ENCODE measurements at places on chromosomes 4 and X.

DNA sequence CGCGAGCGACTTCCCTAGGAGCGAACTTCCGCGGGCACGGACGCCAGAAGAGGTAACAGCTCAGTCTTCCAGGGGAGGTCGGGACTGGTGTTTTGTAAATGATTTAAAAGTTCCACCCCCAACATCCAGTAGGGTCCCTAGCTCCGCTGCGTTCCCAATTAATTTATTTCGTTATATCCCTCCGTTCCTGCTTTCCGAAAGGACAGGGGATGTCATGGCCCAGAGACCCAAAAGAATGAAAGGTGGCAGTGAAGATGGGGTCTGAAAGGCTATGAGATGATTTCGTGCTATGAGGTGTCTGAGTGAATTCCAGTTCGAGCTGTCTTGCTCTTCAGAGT, 373 bp upstream of the SMIM43 start:
- DNase-seq = no peak

DNA sequence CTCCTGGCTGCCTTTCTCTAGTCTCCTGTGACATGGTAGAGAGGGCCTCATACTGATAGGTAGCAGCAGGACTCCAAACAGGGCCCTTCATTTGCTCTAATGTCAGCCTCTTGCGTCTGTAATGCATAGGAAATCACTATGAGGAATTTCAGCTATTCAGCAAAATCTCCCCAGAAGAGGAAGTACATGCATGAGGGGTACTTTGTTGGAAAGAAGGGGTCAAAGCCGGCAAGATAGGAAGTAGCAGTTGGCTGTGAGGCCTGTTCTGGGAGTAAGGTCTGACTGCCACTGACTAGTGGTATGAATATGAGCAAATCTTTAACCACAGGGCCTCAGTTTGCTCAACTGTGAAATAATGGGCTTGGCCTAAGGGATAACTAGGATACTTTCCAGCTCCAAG, 283.2 kb downstream of the ARHGAP10 start:
- DNase-seq = no peak

DNA sequence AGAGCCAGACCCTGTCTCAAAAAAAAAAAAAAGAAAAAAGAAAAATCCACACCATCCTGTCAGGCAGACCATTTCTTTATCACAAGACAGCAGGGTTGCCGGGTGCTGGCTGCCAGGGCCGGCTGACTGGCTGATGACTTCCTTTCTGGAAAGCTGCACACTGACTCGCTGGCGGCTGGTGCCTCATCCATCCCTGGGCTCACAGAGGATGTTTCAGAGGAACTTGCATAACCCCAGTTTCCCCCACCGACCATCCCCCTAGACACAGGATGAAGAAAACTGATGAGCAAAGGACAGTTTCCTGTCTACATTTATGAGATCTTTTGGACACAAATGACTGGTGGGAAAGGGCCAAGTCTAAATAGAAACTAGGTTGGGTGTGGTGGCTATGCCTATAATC, 14.1 kb downstream of the HPSE start:
- peak; percentile 36 for DNase-seq

DNA sequence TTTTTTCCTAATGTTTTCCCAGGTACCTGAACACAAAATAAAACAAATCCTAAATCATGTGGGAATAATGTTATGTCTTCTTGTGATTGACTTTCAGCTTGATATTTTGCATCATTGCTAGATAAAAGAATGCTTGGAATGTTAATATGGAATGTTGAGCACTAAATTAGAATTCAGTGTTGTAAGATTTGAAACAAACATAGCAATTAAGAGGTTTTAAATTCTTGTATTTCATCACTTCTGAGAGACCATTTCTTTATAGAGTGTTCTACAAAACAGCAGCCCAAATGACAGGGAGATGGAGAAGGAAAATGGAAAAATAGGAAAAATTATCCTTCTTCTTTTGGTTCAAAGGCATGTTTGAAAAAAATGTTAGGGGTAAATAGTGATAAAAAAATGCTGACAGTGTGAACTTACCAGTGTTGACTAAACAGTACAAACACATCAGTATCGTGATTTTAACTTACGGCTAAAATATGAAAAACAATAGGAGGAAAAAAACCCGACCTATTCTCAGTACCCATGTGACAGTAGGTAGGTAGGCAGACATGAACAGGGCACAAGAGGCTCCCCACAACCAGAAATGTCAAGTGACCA, 102.6 kb upstream of the PDE5A start:
- DNase-seq = no peak

DNA sequence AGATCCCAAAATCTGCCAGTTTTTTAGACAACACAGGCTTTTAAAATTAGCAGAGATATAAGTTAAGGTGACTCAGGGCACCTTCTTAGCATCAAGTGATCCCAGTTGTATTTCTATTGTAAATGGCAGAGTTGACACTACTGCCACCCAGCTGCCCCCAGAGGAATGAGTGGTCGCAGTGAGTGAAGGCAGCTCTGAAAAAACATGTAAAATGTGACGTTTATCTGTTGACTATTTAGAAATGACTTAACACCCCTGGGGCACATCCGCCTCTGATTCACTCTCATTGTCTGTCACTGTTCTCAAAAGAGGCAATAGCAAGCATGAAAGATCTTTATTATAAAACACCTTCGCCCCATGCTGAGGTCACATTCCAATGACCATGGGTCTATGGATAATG, 592.4 kb downstream of the ACTRT1 start:
- DNase-seq = no peak

- DNase-seq = no peak
These were observed 44.0 kb downstream of the LRP2BP start for GRCh38 chr4:185351691-185352090.

DNA sequence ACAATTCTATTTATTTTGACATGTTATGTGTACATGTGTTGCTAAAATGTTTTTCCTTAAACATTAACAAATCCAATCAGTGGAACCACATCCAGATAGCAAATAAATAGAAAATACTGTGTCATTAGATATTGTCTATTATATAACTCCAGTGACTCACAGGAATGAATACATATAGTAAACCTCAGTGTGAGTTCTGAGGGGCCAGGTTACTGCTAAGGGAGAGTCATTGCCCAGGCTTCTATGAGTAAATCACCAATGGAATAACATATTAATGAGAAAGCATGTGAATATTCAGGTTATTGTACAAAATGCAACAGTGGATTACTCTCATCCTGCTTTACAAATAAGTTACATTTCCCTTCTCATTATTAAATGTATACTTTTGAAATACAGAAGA, 27.2 kb downstream of the TACR3 start:
- DNase-seq = no peak

DNA sequence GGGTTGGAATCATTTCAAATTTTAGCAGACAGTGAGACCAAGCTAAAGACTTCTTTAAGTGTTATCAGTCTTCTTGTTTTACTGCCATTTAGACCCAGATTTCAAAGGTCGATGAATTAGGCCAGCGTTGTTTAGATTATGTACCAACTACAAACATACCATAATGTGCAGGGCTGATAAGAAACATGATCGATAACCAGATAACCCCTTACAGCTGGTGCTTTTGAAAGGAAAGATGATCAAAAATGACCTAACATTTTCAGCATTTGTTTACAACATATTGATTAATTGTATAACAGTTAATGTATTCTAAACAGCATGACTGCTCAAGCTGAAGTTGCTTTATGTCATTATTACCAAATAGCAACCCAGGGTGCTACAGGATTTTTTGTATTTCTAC, 400.4 kb upstream of the FAM241A start:
- DNase-seq = no peak

DNA sequence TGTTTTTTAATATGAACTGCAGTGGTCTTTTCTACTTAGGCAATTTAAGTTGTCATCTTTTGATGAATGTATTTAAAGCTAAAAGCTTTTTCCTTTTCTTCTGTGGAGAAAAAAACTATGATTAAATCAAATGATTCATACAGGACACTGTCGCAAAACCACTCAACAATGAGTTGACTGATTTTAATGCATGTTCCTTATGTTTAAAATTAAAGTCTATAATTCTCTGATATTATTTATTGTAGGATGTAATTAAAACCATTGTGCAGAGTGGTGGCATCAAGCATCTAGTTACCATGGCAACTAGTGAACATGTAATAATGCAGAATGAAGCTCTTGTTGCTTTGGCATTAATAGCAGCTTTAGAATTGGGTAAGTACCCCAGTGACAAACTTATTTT, 172.5 kb downstream of the RAP1GDS1 start:
- DNase-seq = no peak

DNA sequence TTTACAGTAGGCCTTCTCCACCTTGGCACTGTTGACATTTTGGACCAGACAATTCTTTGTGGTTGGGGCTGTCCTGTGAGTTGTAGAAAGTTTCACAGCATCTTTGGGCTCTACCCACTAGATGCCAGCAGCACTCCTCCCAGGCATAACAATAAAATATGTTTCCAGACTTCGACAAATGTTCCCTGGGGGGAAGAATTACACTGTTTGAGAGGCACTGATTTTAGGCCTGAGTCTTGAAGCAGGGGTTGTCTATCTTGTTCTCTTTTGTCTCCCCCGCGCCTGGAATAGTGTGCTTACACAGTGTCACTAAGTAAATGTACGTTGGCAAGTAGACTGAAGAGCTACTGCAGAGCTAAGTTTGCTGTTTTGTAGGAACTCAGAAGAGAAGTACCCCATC, 254.4 kb upstream of the BOD1L1 start:
- DNase-seq = no peak

DNA sequence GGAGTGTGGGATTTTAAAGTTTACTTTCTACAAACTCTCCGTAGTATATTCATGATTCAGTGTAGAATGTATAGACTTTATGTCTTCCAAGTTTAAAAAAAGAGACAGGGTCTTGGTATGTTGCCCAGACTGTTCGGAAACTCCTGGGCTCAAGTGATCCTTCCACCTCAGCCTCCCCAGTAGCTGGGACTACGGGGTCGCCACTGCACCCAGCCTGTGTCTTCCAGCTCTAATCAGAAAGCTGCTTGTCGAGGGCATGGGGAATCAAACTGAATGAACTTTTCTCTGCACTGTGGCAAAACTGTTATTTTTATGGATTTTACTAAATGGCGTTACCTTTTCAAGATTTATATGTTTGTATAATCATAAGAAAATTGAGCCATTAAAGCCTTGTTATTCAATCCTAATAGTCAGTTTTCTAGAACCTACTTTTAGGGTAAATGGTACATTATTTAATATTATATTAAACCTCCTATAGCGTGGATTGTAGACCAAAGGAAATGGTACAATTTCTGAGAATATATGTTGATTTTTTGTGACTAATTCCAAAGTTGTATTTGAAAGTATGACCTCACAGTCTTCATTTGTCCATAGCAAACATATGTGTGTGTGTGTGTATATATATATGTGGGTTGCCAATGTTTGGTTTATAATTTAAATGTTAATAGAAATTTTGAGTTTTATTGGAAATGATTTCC, 1.1 kb downstream of the BLOC1S4 start:
- no peak for DNase-seq

- DNase-seq = no peak
These were observed 93.9 kb upstream of the CBR4 start for GRCh38 chr4:169103966-169104412.

DNA sequence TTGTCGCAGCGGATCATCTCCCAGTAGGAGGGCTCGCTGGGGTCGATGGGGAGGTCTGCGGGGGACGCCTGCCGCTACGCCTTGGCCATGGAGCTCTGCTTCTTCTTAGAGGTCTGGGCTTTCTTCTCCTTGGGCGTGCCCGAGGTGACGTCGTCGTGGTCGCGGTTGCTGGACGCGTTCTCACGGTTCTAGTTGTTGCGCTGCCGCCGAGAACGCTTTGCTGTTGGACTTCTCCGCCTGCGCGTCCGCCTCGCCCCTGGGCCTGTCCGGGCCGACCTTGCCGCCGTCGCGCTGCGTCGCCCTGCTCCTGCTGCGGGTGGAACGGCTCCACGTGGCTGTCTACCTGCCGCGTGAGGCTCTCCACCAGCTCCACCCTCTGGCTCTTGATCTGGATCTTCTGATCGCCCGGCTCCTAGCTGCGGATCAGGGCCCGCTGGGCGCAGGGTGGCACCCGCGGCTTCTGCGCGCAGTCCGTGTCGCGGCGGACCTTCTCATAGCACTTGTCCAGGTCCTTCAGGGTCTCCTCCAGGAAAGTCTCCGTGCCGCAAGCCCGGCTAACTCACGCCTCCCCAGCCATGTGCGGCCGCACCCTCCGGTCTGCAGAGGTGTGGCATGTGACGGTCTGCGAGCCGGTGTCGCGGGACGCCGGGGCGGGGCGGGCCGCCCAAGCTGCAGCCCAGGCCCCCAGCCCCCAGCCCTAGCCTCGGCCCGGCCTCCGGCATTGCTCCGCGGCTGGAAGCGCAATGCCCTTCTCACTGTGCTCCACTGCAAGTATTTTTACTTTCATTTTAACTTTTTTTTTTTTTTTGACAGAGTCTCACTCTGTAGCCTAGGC, 40.5 kb upstream of the OGT start:
- DNase-seq = peak; percentile 62

DNA sequence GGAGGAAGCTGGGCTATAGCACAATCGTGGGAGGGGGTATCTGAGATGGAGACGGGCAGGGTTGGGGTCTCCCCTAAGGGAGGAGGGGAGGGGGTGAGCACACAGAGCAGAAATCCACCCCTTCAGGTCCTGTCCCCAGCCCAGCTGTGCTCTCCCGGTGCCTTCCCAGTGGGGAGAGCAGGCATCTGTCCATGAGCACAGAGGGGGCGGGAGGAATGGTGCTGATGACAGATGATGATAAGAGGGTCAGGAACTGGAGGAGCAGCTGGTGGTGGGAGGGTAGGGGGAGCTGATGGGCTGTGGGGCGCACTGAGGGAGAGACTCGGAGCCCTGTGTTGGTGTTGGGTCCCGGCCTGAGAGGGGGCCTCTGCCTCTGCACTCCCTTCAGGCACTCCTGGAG, 8.6 kb downstream of the ATP2B3 start:
- no peak for DNase-seq

- no peak for DNase-seq
These were observed 5.3 kb upstream of the KIAA1210 start for GRCh38 chrX:119132961-119133360.

DNA sequence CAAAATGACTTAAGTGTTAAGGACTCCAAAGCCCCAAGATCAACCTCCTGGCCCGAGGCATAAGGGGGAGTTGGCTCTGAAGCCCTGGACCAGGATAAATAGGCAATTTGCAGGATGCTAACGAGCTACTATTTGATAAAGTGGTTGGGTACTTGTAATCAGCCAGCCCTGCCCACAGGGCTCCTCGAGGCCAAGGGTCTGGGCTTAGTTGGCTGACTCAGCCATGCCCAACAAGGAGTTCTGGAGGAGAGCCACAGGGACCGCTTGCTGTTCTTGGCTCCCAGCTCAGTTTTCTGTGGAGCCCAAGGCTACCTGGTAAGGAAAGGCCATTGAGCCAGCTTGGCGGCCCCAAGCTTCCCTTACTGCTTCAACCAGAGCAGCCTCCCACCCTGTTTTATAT, 7.8 kb downstream of the HMGB3 start:
- DNase-seq = no peak

DNA sequence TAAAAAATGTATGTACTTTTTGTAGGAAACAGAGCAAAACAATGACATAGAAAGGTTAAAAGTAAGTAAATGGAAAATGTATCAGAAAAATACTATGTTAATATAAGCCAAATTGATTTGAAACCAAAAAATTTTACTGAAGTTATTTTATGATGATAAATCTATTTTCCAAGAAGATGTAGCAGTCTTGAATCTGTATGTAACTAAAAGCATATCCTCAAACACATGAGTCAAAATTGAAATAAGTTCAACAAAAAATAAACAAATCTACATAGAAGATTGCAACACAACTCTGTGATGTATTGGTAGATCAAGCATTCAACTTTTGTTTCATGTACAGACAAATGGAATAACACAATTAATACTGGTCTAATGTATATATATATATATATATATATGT, 450.0 kb downstream of the SPRY1 start:
- no peak for DNase-seq

Measured in activated naive CD8-positive, alpha-beta T cell treated with anti-CD3 and anti-CD28 coated beads, Interleukin-2, amount 10 ng/mL, durations not matched to agents 7 days and 5 days (primary cell).